Globus pallidus (tissue), 1 donor: ENCODE measurements at places on chromosomes 16 and 17.

DNA sequence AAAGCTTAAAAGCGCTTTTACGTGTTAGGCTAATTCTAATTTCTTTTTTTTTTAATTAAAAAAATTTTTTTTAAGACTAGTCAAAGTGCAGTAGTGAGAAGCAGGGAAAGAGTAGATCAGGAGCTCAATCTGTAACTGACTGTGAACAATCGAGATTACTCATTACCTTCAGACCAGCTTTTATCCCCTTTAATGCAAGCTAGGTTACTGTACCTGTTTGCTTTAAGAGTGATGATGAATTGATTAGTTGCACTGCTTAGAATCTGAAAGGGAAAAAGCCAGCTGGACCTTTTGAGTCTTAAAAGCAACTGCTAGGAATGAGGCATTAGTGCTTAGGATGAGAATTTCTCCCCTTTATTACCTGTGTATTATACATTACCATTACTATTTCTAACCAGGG, 19.0 kb downstream of the PSMD11 start:
- no peak for DNase-seq

- DNase-seq: peak; percentile 19
Measured at GRCh38 chr17:4786106-4786511, at the start of gene VMO1. Gene VMO1 (minus strand): TSS chr17:4786364. CDS start chr17:4786352, 12 bp downstream.

- DNase-seq: no peak
Measured at GRCh38 chr17:73323409-73324159, 11.8 kb upstream of the CDC42EP4 start.

GRCh38 chr17:66493283-66494019, 191.0 kb downstream of the PRKCA start:
- DNase-seq: no peak

- no peak for DNase-seq
Measured at GRCh38 chr17:45096141-45096540, 35.0 kb downstream of the NMT1 start.

GRCh38 chr16:88906535-88907105, 40.2 kb upstream of the PABPN1L start:
- no peak for DNase-seq

DNA sequence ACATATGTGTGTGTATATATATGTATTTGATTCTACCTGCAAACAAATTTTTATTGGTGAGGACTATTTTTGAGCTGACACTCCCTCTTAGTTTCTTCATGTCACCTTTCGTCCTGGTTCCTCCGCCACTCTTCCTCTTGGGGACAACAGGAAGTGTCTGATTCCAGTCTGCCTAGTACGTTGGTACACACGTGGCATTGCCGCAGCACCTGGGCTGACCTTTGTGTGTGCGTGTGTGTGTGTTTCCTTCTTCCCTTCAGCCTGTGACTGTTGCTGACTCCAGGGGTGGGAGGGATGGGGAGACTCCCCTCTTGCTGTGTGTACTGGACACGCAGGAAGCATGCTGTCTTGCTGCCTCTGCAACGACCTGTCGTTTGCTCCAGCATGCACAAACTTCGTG, 29.4 kb upstream of the CACNG5 start:
- no peak for DNase-seq

GRCh38 chr17:13941781-13942180, 127.5 kb upstream of the COX10 start:
- DNase-seq: no peak

GRCh38 chr17:15397620-15398019, 56.2 kb upstream of the TEKT3 start:
- no peak for DNase-seq

GRCh38 chr17:17159571-17159970, 46.6 kb downstream of the PLD6 start:
- DNase-seq: no peak

DNA sequence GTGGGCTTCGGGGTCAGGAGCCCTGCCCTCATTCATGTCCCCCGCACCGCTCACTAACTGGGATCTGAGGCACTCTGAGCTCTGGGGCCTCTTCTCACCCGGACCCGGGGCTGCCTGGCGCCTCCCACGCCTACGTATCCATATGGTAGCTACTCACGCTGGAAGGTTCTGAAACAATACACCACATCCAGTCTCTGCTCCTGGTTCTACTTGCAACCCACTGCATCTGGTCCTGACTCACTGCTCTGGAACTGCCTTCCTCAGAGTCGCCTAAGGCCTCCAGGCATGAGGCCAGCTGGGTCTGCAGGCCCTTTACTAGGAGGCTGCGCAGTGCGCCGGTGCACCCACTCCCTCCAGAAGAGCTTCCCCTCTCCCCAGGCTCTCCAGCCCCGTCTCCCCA, 18.1 kb downstream of the USP36 start:
- peak; percentile 43 for DNase-seq

DNA sequence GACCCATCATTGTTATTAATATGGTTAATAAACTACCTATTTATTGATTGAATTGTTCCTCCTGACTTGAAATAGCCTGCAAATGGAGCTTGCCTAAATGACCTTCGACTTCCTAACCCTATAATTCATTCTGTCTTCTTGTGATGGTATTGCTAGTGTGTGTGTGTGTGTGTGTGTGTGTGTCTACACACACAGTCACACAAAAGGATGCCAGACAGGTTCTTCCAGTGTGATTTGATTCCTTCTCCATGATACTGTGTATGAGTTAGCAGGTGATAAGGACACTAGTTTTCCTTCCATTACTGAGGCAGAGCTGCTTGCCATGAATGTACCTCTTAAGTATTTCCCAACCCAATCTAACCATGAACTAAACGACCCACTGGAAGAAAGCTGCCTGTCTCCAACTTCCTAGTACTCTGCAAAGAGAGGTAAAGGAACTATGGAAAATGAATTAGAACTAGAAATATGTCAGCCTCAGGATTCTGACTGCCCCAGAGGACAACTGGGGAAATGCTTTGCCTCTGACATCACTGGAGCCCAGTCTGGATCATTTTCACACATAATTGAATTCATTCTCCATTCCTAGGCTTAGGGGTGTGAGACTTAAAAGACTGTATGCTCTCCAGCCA, 3.5 kb upstream of the CDC6 start:
- no peak for DNase-seq

DNA sequence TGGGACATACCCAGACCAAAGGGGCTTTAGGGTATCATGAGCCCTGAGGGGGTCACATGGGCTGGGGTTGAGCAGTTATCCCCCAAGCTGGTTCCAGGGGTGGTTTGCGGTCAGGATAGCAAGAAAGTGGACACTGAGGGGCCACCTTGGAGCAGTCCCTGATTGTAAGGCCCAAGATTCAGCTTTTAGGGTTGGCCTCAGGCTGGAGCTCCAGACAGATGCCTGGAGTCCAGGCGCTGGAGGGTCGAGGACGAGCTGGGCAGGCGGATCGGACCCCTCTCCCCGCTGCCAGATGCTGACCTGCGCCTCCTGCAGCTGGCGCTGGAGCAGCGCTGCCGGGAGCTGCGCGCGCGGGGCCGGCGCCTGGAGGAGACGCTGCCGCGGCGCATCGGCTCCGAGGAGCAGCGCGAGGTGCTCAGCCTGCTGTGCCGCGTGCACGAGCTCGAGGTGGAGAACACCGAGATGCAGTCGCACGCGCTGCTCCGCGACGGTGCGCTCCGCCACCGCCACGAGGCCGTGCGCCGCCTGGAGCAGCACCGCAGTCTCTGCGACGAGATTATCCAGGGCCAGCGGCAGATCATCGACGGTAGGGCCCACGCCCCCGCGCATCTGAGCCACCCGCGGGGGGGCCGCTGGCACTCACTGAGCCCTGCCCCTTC, 10.0 kb downstream of the BTBD17 start:
- DNase-seq: no peak

DNA sequence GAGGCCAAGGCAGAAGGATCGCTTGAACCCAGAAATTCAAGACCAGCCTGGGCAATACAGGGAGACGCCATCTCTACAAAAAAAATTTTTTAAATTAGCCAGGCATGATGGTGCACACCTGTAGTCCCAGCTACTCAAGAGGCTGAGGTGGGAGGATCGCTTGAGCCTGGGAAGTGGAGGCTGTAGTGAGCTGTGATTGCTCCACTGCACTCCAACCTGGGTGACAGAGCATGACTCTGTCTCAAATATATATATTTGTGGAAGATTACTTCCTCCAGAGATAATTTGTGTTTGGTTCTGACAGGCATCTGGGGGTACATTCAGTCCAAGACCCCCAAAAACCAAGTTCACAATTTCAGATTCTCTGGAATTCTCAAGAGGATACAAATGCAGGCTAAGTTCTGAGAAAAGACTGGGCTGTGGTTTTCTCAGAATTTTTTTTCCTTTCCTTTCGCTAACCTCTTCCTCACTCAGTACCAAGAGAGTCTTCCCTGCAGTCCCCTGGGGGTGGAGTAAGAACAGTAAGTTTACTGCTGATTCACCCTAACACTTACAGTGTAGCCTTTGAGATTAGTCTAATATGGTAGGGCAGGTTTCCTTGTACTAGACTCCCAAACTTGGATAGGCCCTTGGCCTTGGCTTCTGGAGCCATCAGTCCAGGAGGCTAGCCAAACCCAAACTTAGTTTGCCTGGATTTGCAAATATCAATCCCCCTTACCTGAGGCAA, 15.1 kb downstream of the GSDMB start:
- DNase-seq: no peak

GRCh38 chr16:65572156-65572555, 450.3 kb upstream of the CDH11 start:
- no peak for DNase-seq

DNA sequence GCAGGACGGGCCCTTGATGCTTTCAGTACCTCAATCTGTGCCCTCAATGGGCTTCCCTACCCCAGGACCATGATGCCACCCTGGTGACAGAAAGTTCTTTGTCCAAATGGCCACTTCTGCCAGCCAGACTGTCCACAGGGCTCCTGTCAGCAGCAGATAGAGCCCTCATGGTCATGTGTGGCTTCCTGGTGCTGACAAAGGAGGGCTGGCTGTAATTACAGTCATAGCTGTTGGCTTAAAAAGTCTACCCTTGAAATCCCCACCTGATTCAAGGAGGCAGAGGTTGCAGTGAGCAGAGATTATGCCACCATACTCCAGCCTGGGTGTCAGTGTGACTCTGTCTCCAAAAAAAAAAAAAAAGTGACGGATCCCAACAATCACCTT, 3.3 kb downstream of the TRPV2 start:
- DNase-seq: no peak

GRCh38 chr17:68255731-68256538, 8.1 kb downstream of the AMZ2 start:
- no peak for DNase-seq

- DNase-seq: no peak
Measured at GRCh38 chr16:12211870-12212690, 235.5 kb downstream of the SNX29 start.

GRCh38 chr17:37770631-37771518, 26.0 kb upstream of the HNF1B start:
- peak; percentile 3 for DNase-seq

- DNase-seq: no peak
Measured at GRCh38 chr17:2860045-2860444, 63.8 kb downstream of the RAP1GAP2 start.

DNA sequence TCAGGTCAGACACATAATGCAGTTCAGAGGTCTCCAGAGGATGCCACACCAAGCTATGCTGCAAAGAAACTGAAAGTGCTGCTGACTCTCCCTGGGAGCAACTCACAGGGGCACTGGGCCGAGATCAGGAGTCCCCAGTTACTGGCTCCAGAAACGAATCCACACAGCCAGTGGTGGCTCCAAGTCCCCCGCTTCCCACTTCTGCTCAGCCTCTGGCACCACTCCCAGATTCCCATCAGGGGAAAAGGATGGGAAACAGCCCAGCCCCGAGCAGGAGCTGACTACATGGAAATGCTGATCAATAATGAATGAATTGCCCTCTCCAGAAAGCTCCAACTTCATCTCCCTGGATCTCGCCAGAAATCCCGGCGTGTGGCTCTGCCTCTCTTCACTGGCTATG, 62.3 kb upstream of the CDH5 start:
- DNase-seq: no peak

DNA sequence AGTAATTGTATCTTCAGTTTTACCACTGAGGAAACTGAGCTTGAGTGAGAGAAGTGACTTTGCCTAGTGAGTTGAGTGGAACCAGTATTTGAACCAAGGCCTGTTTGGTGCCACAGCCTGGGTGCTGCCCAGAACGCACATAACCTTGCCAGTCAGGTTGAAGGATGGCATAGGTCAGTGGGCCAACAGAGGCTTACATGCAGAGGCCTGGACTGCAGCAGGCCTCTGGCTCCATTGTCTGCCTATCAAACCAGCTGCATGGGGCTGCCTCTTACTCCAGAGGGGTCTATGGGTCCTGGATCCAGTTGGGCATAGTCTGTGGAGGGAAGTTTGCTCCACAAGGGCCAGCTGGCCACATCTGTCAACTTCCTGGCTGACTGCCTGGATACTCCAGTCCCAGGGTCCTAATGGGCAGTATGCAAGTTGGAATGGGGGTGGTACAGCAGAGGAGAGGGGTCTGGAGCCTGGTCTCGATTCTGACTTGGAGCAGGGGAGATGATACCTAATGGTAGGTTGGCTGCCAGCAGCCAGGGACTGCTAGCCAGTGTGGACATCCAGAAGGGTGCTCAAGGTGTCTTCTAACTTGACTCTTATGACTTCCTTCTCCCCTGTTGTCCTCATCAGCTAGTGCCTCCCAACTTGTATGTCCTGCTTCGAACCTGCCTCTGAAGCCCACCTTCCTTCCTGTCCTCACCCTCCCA, 11.1 kb upstream of the RNF112 start:
- no peak for DNase-seq

DNA sequence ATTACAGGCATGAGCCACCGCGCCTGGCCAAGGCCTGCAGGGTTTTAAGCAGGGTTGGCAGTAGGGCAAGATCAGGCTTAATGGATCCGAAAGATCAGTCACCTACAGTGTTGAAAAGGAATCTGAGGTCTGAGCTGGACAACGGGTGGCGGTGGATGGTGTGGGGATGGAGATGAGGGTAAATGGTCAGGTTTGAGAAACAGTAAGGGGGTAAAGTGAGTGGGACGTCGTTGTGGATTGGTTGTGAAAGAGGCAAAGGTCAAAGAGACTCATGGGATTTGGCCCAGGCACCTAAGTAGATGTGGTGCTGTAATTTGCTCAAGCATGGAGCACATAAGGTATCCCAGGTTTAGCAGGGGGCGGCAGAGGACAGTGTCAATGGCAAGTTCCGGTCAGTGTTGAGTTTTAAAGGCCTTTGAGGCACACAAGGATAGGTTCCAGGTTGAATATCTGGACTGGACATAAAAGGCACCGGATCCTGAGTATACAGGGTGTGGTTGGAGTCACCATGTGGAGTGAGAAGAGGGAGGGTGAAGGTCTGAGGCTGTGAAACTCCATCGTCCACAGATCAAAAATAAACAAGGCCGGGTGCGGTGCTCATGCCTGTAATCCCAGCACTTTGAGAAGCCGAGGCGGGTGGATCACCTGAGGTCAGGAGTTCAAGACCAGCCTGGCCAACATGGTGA, 1.1 kb upstream of the SLC16A5 start:
- DNase-seq: no peak

DNA sequence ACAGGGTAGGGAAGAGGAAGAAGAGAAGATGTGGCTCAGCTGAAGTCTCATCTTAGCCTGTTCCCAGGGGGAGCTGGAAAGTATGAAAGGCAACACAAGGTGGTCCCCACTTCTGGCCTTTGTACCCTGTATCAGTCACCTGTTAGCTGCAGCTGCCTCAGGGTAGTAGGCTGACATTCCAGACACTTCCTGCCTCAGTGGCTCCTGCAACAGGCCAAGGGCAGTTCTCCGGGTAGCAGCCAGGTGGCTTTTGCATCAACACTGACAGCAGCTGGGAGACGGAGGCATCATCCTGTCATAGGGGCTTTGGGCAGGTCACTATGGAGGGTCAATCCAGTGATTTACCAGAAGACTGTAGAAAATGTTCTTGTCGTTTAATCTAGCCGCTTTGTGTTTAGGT, 124.0 kb downstream of the RGS9 start:
- no peak for DNase-seq
